ENCODE measurements at places on chromosomes 6 and 20. TPM values are rescaled to one million over a fixed set of nuclear protein-coding genes. Genes with fewer than 3 reads are reported as not detected.

DNA sequence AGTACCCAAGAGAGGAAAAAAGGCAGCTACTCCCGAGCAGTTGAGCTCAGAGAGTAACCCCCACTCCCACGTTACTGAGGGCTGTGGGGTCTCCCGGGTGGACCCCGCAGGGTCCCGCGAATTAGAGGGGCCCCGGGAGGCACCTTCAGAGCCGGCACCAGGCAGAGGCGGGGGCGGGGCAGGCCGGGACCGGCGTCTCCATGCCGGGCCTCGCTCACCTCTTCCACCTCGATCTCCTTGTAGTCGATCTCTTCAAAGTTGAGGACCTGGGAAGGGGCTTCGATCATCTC is 381 bp downstream of the MAP3K7 start:
- peak overlapping the region; percentile 94 for H3K4me3 ChIP-seq
- H3K27me3 ChIP-seq, result no peaks in the 10 kb centered on the region
- H3K27ac ChIP-seq, result peak overlapping the region; percentile 99

DNA sequence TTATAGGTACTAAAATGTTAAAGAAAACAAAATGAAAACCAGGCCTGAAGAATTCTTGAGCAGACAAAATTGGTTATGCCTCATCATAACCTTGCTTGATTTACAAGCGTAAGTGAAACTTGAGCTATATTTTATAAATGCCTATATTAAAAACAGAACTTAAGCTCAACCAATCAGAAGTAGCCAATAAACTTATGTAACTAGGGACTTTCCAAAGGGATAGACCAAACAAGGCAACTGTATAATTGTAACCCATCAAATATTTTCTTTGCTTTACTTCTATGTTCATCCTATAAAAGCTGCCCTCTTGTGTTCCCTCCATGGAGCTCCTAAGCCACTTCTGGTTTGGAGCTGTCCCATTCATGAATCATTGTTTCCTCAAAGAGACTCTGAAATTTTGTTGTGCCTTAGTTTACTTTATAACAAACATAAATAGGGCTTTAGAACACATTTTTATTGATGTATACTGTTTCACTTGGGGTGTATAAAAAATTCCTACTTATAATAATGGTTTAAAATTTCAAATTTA is 101.6 kb upstream of the CARMIL1 start:
- no peaks in the 10 kb centered on the region for H3K27me3 ChIP-seq
- H3K4me1 ChIP-seq, result peaks cover 74% of the 10 kb centered on the region
- H3K36me3 ChIP-seq, result no peaks in the 10 kb centered on the region
- H3K4me3 ChIP-seq, result no peak overlapping the region
- no peak for DNase-seq

GRCh38 chr6:33728438-33728837 is 16.9 kb upstream of the UQCC2 start:
- no peak overlapping the region for H3K4me3 ChIP-seq
- H3K4me1 ChIP-seq, result no peaks in the 10 kb centered on the region
- no peaks in the 10 kb centered on the region for H3K27me3 ChIP-seq
- no peaks in the 10 kb centered on the region for H3K36me3 ChIP-seq
- no peak overlapping the region for H3K27ac ChIP-seq

The MOXD1 gene
- total RNA-seq, result 8.0 TPM

- H3K36me3 ChIP-seq, result no peaks in the 10 kb centered on the region
- no peak for DNase-seq
- no peaks in the 10 kb centered on the region for H3K27me3 ChIP-seq
- no peak overlapping the region for H3K4me3 ChIP-seq
Observed at GRCh38 chr6:34227761-34228421, 8.8 kb upstream of the HMGA1 start.

The ENTPD6 gene
- 62.5 TPM for total RNA-seq

DNA sequence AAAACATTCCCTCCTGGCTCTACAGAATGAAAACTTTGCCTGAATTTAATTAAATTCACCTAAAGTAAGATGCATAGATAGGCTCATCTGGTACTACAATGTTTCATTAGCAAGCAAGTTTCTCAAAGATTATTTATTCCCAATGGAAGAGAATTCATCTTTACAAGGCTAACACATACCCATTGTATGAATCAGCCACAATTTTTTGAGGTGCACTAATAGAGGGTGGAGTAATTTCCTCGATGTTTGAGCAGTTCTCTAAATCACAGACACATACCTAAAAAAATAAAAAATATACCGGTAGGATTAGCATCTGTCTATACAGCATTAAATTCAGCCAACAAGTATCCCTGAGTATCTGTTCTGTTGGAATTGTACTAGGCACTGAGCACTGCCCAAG is 32.7 kb downstream of the ROS1 start:
- no peak overlapping the region for H3K4me3 ChIP-seq
- H3K4me1 ChIP-seq, result no peaks in the 10 kb centered on the region
- no peaks in the 10 kb centered on the region for H3K36me3 ChIP-seq
- H3K27me3 ChIP-seq, result peaks cover 38% of the 10 kb centered on the region
- no peak overlapping the region for H3K27ac ChIP-seq
- no peak for DNase-seq

DNA sequence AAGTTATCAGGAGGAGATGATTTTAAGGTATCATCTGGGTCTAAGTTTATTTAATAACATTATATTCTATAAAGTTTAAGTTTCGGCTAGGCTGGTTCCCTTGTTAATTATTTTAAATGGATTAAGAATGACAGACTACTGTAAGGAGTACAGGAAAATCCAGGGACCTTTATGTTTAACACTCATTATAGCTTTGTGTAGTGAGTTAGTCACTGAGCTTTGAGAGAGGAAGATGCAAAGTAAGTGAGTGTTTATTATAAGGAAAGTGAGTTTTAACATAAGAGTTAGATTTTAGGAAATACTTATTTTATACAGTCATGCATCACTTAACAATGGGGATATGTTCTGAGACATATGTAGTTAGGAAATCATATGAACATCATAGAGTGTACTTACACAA is 485.5 kb downstream of the MMUT start:
- H3K27me3 ChIP-seq, result no peaks in the 10 kb centered on the region
- DNase-seq, result no peak
- no peak overlapping the region for H3K4me3 ChIP-seq
- H3K4me1 ChIP-seq, result no peaks in the 10 kb centered on the region
- H3K36me3 ChIP-seq, result no peaks in the 10 kb centered on the region

- H3K27ac ChIP-seq, result no peak overlapping the region
- no peaks in the 10 kb centered on the region for H3K27me3 ChIP-seq
- H3K4me3 ChIP-seq, result no peak overlapping the region
- no peak for DNase-seq
- H3K36me3 ChIP-seq, result no peaks in the 10 kb centered on the region
Observed at GRCh38 chr20:23010096-23010495, 25.0 kb upstream of the SSTR4 start.
